ENCODE measurements at places on chromosomes 12 and 14.
A peak's percentile ranks its signal among the peaks of the same experiment; 100 is the strongest.

DNA sequence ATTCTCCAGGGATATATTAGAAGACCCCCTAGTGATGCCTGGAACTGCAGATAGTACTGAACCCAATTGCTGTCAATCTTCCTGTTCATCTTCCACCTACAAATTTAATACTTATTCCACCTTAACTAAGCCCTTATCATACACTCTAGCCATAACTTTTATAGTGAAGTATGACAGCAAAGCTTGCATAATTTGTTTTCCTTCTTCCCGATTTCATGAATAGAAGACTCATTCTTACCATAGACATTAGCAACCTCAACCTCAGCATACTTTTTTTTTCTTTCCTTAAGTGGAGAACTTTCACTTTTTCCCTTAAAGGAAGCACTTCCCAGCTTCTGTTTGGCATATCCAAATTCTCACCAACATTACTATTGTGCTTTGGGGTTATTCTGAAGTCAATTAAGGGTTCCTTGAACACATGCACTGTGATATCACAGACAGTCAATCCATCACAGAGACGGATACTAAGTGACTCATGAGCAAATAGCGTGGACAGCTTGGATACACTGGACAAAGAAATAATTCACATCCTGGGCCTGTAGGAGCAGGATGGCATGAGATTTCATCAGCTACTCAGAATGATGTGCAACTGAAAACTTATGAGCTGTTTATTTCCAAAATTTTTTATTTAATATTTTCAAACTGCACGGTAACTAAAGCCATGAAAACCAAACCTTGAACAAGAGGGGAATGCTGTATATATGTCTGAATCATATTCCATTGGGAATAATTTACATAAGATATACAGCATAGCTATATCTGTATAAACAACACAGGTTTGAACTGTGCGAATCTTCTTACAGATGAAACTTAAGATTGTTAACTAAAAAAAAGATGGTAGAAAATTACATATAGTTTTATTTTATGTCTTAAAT, 63.9 kb downstream of the SYT1 start:
- no peak for DNase-seq

DNA sequence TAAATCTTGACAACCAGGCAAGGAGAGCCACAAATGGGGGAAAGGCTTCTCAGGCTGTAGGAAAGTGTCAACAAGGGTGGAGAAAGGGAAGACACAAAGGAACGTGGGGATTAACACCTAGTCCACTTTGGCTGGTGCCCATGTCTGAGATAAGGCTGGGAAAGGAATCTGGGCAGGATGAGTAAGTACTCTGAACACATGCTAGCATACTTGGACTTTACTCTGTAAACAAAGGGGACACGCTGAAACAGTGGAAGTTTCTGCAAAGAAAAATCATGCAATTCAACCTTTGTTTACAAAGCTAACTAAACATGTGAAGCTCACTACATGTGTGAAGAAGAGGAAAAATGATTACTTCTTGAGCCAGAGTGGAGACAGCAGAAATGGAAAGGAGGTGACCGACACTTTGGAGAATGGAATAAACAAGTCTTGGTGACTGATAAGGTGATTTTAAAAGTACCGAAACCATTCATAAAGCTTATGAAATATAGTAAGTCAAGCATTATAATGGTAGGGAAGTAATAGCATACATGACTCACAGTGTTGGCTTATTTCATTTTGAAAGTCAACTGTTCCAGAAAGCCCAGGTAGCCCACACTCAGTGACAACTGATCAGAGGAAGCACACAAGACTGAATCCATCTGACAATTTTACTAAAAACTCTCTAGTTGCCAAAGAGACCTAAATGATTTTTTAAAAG, 13.2 kb downstream of the CPNE8 start:
- peak; percentile 68 for DNase-seq

DNA sequence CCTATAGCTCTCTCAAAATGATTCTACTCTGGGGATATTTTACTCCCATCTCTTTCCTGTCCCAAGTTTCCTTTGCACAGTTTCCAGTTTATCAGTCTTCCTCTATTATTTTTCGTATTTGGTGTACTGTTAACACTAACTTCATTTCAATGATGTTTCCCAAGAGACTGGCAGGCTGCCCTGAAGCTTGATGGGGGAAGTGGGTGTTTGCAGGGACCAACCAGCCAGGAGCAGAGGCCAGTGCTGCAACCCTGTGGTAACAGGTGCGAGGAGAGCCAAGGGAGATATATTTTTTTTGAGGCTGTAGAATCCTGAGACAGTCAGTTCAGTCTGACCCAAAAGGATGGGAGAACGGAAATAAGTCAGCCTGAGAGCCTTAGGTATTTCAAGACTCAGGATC, 11.8 kb upstream of the CEBPE start:
- DNase-seq: no peak

DNA sequence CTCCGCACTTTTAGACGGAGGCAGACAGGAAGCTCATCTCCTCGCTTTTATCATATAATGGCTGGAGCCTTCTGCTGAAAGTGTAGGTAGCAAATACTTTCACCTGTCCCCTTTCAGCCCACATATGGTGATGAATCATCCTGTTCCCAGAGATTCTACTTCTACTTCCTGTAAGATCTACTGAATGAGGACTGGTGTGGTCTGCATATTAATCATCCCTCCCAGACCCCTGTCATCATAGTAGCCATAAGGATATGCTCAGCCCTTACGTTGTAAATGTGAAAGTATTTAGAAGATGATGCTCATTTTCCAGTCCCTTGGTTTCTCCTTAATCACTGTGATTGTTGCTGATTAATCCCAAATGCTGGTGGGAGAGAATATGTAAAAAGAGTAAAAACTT, 268.2 kb upstream of the GRIP1 start:
- DNase-seq: no peak

GRCh38 chr12:93108985-93109384, 179.9 kb upstream of the EEA1 start:
- DNase-seq: no peak

DNA sequence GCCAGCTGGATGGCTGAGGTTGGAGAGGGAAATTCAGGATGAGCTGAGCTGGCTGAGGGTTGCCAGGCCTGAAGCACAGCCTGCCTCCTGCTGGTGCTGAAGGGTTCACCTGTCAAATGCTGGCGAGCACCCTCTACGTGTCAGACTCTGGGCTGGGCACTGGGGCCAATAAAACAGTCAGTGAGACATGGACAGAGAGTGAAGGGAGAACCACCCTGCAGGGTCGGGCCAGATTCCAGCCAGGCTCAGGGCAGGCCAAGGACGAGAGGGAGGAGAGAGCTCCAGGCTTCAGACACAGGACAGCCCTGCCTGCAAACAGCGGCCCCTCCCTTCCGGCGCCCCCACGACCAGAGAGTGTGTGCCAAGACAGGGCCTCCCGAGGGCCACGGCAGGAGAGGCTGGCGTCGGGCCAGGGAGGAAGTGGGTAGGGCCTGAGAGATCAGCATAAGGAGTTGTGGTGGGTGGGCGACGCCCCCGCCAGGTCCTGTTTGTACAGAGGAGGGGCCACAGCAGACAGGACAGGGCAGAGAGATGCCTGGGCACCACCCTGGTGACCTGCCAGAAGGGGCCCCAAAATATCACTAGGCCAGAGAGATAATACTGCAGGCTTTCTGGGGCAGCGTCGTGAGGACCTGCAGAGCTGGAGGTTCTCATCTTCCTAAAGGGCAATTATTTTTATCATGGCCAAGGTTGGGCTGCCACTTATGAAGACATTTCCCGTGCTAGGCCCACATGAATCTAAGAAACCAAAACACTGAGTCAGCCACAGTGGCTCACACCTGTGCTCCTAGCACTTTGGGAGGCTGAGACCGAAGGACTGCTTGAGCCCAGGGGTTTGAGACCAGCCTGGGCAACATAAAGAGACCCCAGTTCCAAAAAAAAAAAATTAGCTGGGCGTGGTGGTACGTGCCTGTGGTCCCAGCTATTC, 73.1 kb upstream of the GPR68 start:
- peak; percentile 67 for DNase-seq

GRCh38 chr12:90808568-90808967, 146.4 kb downstream of the CCER1 start:
- no peak for DNase-seq

GRCh38 chr12:132482771-132483170, 7.2 kb upstream of the FBRSL1 start:
- no peak for DNase-seq

- no peak for DNase-seq
Measured at GRCh38 chr14:64861916-64862315, 17.8 kb downstream of the SPTB start.

GRCh38 chr14:103393070-103393469, 7.9 kb downstream of the MARK3 start:
- DNase-seq: peak; percentile 46

GRCh38 chr14:104556256-104557021, 23.1 kb upstream of the C14orf180 start:
- DNase-seq: no peak

DNA sequence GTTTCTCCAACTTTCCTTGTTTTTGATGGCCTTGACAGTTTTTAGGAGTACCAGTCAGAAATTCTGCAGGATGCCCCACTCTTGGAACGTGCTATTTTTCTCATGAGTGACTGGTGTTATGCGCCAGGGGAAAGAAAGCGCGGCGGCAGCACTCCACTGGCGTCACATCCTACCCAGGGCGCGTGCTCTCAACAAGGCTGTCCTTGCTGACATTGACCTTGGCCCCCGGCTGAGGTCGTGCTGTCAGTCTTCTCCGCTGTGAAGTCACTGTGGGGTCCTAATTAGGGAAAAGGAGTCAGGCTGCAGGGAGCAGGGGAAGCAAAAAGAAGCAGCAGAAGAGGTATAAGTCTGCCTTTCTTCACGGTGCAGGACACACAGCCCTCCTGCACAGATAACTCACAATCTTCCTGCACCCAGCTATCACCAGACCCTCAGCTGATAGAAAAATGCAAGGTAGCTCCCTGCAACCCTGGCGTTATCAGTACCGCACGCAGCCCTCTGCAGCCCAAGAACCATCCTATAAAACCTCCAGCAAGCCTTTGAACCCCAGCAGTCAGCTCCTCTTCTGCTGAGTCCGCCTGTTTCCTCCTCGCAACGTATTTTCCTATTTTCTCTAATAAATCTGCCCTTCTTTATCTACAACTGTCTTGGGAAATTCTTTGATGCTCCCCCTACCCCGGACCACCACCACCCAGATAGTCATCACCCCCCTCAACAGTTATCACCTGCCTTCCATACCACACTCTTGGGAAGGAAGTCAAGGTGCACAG, 48.0 kb upstream of the C14orf180 start:
- DNase-seq: peak; percentile 33

- DNase-seq: peak; percentile 10
Measured at GRCh38 chr12:2295941-2296461, 243.2 kb downstream of the CACNA1C start.

GRCh38 chr14:100822013-100822412, 3.9 kb upstream of the MEG3 start:
- DNase-seq: no peak

GRCh38 chr12:49827401-49828099, 663 bp downstream of the NCKAP5L start:
- peak; percentile 76 for DNase-seq

DNA sequence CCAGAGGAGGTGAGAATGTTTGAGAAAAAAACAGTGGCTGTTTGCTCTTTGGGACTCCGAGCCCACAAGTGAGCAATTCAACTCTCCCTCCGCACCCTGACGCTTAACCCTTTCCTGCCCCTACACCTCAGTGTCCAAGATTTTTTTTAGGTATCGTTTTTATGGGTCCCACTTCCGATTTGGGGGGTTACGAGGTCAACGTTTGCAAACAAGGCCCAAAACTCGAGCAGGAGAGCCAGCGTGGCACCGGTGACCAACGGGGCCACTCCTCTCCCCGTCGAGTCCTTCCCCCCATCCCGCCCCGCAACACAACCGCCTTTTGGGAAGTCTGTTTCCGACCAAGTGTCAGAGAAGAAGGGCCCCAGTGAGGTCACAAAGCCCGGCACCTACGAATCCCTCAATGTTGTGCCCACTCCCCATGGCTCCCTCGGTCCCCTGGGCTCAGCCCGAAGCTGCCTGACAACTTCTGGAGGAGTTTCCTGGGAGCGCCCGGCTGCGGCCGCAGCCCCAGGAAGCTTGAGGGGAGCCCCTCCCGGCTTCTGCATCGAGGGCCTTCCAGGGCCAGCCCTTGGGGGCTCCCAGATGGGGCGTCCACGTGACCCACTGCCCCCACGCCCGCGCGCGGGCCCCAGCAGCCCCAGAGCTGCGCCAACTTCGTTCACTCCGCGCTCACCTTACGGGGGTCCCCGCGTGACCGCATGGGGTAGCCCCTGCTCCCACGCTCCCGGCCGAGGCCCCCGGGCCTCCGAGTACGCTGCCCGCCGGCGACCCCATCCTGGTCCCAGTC, 1.2 kb downstream of the CDK2AP1 start:
- no peak for DNase-seq

GRCh38 chr14:61322011-61322798, 826 bp downstream of the PRKCH start:
- DNase-seq: peak; percentile 48

GRCh38 chr12:119432949-119433348, 98.4 kb downstream of the CCDC60 start:
- no peak for DNase-seq

DNA sequence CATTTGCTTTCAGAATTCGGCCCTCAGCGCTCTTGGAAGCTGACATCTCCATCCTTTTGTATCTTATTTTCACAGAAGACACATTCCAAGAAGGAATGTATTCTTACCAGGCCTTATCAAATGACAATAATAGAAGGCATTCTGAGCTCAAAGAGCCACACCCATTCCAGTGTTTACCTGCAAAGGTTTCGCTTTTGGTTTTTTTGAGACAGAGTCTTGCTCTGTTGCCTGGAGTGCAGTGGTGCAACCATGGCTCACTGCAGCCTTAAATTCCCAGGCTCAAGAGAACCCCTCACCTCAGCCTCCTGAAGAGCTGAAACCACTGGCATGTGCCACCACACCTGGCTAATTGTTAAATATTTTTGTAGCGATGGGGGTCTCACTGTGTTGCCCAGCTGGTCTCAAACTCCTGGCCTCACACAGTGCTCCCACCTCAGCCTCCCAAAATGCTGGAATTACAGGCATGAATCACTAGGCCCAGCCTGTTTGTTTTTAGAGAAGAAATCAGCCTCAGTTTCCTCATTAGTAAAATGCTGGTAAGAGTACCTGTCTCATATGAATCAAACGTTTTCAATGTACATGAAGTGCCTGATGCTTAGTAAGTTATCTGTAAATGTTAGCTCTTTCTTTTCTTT, 69.2 kb downstream of the SLC6A12 start:
- no peak for DNase-seq

DNA sequence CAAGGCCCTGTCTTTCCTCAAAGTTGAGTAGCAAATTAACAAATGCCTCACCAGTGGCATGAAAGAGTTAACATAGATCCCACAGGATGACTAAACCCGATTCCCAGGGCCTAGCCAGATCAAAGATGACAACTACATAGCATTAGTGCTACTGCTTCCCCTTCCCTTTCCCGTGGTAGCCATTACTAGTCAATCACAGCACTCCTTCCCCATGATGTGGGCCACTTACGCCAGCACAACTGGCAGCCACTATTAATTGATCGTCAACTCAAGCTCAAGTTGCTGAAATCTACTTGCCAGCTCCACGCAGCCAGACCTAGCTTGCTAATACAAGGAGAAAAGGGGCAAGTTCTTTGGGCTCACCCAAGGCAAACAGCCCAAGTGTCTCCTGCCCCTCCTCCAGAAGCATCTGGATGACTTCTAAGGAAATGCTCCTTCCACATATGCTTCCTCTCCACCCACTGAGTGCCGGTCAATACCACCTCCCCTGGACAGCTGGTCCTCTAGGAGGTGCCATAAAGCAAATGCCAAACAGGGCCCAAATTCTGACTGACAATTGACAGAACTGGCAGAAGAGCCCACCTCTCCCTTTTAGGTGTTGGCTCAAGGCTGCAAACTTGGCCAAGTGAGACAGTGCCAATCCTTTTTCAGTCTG, 72.6 kb downstream of the NUAK1 start:
- DNase-seq: no peak

GRCh38 chr12:69196302-69197288, 42.8 kb upstream of the CPSF6 start:
- no peak for DNase-seq

- DNase-seq: no peak
Measured at GRCh38 chr14:30204431-30204980, 276.9 kb upstream of the PRKD1 start.

All from left lobe of liver (tissue), 2 donors.